ENCODE measurements at places on chromosomes 16 and 17. TPM values are rescaled to one million over a fixed set of nuclear protein-coding genes. Genes with fewer than 3 reads are reported as not detected.

- DNase-seq, result no peak
Measured at GRCh38 chr17:1608676-1609075, 20.0 kb downstream of the SLC43A2 start.

GPR139 gene
- not detected for total RNA-seq

GRCh38 chr17:80364091-80364691, 50.8 kb upstream of the ENDOV start:
- DNase-seq, result no peak

- no peak for DNase-seq
Measured at GRCh38 chr16:85782451-85782850, 16.9 kb downstream of the EMC8 start.
